ENCODE measurements at places on chromosomes 2 and 18. TPM values are rescaled to one million over a fixed set of nuclear protein-coding genes. Genes with fewer than 3 reads are reported as not detected.
A peak's percentile ranks its signal among the peaks of the same experiment; 100 is the strongest.

Gene TANC1
- total RNA-seq, result 8.2 TPM

DNA sequence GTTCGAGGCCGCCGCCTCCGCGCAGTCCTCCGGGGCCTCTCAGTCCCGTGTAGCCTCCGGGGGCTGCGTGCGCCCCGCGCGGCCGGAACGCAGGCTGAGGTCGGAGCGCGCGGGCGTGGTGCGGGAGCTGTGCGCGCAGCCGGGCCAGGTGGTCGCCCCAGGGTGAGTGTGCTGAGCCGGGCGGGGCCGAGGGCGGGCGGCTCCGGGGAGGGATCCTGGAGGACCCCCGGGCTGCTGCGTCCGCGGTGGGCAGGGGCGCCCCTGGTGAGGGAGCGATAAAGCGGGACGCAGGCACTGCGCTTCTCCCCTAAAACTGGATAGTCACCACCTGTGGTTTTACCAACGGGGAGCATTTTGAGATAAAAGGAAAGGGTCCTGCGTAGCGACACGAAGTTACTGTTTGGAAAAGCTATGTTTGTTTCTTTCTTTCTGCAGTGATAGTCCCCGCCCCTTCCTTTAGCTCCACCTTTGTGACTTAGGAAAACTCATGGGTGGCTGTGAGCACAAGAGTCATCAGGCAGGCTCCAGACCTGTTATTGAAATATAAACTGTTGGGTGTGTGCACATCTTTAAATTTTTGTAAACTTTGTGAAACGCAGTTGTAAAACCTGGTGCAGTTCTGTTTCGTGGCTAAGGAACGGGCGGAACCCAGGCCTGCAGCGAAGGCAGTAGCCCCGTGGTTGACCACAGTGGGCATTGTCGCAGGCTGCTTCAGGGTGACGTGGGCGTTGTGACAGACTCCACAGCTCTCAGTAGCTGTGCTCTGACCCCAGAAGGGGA, 687 bp downstream of the CTDP1 start:
- no peak for DNase-seq
- no peaks in the 10 kb centered on the region for H3K27me3 ChIP-seq
- H3K4me3 ChIP-seq, result peak overlapping the region; percentile 98
- no peaks in the 10 kb centered on the region for H3K36me3 ChIP-seq
- H3K4me1 ChIP-seq, result no peaks in the 10 kb centered on the region

- H3K36me3 ChIP-seq, result no peaks in the 10 kb centered on the region
- no peaks in the 10 kb centered on the region for H3K4me1 ChIP-seq
- H3K27me3 ChIP-seq, result no peaks in the 10 kb centered on the region
- H3K27ac ChIP-seq, result no peak overlapping the region
- no peak for DNase-seq
- no peak overlapping the region for H3K4me3 ChIP-seq
These were observed 147.7 kb upstream of the RAB12 start for GRCh38 chr18:8461544-8461943.

- peak overlapping the region; percentile 71 for H3K27ac ChIP-seq
- H3K27me3 ChIP-seq, result no peaks in the 10 kb centered on the region
- H3K36me3 ChIP-seq, result peaks cover 47% of the 10 kb centered on the region
- H3K4me3 ChIP-seq, result no peak overlapping the region
- H3K4me1 ChIP-seq, result peaks cover 49% of the 10 kb centered on the region
- DNase-seq, result peak; percentile 62
These were observed 12.1 kb downstream of the ANKRD23 start for GRCh38 chr2:96831679-96832078.
